Stimulated activated CD8-positive, alpha-beta memory T cell treated with anti-CD3 and anti-CD28 coated beads, Interleukin-4, amount 100 ng/mL, for 48 hours (primary cell): ENCODE measurements at places on chromosomes 7 and 10.
A peak's percentile ranks its signal among the peaks of the same experiment; 100 is the strongest.

DNA sequence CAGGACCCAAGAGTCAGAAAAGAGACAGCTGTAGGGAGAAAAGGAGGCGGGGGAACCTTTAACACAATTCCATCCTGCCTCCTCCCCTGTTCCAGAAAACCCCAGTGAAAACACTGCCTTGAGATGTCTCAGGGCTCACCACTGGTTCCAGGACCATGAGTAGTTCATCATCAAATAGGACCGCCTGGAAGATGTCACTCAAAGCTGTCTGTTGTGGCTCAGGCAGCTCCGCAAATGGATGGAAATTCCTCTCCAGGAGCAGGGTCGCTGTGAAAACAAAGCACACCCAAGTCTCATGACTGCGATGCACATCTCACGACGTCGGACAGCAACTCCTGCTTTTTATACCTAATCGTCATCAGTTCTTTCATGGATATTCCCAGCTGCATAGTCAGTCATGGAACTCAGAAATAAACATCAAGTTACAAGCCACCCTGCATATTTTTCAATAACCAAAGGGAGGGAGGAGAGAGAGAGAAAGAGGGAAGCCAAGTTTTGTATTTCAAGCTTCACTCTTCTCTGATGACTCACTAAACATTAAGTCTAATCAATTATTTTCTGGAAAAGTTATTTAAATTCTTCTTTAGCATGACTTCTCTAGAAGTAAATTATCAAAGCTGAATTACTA lies 49.2 kb downstream of the GSDME start:
- no peak for DNase-seq

GRCh38 chr7:138924501-138925225 lies 56.5 kb downstream of the KIAA1549 start:
- no peak for DNase-seq

DNA sequence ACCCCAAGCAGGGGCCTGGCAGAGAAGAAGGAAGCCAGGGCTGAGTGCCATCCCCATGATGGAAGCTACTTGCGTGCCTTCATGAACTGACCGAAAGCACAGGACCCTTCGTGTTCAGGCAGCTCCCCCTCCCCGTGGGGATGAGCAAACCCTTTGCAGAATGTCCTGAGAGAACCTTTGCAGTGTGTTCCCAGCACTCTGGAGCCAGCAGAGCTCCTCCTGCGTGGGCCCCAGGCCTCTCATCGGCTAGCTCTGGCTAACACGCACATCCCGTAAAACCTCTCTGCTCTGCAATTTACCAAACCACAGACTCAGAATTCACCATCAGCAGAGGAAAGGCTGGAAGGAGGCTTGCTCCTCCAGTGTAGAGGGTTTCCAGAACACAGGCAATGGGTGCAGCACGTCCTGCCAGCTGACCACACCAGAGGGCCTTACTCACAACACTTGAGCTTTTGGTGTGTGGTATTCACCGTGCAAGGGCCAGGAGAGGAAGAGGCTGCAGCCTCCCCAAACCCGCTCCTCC lies 3.1 kb downstream of the SH3PXD2A start:
- no peak for DNase-seq

- no peak for DNase-seq
Measured at GRCh38 chr7:85882335-85882734, 695.5 kb upstream of the SEMA3D start.

GRCh38 chr7:135186841-135187253 lies 16.3 kb upstream of the CYREN start:
- DNase-seq, result peak; percentile 58

GRCh38 chr10:16646181-16647059 lies 124.7 kb upstream of the C1QL3 start:
- DNase-seq, result peak; percentile 33

DNA sequence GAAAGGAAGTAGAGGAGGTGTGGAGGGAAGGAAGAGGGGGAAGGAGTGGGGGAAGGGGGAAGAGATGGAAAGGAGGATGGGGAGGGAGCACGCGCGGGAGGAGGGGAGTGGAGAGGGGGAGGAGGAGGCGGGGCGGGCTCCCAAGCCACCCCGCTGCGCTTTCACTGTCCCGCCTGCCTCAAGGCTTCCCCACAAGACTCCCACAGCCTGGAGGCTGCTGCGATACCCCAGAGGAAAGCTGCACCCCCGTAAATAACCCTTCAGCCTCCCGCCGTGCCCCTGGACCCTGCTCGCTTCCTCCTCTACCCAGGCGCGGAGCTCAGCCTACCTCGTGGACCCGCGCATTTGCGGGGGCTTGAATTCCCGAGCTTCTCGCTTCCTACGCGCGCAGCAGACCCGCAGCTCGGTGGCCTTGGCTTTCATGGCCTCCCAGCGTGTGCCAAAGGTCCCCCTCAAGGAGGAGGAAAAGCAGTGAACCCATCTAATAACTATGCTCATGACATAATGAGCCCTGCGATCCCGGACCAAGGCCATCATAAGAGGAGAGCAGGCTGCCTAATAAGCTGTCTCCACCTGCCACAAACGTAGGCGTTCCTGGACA lies at the start of gene C10orf67:
TSS of gene C10orf67 (minus strand) at position 557 of the 601 bp plus-strand sequence. CDS start at position 534, 23 bp downstream.
- no peak for DNase-seq

DNA sequence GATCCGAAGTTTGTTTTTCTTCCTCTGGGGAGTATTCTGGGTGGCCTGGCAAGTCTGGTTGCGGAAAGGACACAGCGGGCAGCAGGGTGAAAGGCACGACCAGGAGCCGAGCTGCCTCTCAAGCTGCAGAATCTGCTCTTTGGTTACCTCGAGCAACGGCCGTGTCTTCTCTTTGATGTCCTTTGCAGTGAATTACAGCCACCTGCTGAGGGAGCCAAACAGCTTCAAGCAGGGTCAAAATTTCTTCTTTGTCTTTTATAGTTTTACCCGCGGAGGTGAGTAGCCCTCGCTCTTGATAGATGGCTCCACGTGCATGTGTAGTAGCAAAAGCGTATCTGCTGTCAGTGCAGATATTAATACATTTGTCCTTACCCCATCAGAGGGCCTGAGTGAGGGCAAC lies 177.3 kb upstream of the MBL2 start:
- no peak for DNase-seq

DNA sequence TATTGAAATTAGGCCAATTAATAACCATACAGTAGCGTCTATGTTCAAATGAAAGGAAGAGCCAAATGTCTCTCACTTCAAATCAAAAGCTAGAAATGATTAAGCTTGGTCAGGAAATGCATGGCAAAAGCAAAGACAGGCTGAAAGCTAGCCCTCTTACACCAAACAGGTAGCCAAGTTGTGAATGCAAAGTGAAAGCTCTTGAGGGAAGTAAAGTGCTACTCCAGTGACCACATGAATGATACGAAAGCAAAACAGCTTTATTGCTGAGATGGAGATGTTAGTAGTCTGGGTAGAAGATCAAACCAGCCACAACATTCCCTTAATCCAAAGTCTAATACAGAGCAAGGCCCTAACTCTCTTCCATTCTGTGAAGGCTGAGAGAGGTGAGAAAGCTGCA lies 123.8 kb downstream of the TEX36 start:
- no peak for DNase-seq

GRCh38 chr7:78301407-78301806 lies 502.8 kb downstream of the PHTF2 start:
- no peak for DNase-seq

DNA sequence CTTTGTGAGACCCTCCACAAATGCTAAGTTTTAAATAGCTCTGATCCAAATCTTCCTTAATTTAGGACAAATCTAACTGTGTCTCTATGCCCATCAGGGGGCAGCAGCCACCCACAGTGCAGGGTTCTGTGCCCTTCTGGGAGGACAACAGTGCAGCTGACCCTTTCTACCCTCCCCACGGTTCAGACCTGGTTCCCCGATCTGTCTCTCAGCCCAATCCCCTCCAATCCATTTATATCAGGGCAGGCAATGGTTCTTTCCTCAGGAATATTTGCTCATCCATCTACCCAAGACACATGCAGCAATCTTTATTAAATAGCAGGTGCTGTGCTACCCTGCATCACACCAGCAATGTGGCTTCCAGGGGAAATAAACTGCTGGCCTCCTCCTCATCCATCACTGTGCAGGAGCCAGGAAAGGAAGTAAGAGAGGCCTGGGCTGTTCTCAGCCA lies 4.0 kb upstream of the RBM28 start:
- peak; percentile 75 for DNase-seq

GRCh38 chr7:122212754-122213153 lies 68.7 kb upstream of the AASS start:
- DNase-seq, result no peak

DNA sequence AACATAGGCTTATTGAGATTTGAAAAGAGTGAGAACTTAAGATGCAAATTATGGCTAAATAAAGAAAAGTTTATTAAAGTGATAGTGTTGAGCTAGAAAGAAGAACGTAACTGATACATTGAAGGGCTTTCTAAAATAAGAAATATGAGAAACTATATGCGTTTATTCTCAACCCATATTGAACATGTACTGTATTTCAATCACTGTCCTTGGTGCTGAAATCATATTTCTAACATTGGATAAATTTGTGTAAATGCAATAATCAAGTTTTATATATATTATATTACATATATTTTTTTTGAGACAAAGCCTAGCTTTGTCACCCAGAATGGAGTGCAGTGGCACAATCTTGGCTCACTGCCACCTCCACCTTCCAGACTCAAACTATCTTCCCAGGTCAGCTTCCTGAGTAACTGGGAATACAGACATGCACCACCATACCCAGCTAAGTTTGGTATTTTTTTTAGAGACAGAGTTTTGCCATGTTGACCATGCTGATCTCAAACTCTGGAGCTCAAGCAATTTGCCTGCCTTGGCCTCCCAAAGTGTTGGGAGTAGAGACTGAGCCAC lies 1065.8 kb downstream of the REEP3 start:
- DNase-seq, result no peak

DNA sequence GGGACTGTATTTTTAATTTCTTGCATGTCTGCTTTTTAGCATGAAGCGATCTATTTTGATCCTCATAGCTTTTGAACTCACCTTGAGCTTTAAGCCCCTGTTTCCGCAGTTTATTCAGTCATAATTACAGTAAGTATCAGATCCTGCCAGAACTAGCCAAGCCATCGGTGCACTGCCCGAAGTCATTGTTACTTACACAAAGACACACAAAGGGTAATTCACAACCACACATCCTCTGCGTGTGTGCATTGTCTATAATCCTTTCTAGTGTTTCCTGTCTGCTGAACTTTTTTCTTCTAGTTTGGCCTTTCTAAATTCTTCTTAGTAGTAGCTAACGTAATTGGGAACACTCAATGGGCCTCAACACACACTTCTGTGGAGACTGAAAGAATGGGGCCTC lies 133.0 kb downstream of the SFMBT2 start:
- DNase-seq, result no peak
